Right forelimb (tissue), 1 donor: ENCODE measurements at places on chromosomes 4 and X.

GRCh38 chr4:167290678-167291077 is 56.4 kb upstream of the SPOCK3 start:
- DNase-seq, result no peak

GRCh38 chr4:96295143-96295741 is 455.3 kb downstream of the PDHA2 start:
- no peak for DNase-seq

- DNase-seq, result no peak
Measured at GRCh38 chrX:136780763-136781162, at the start of gene ARHGEF6. Gene ARHGEF6, minus strand, starts transcription at chrX:136780932. Its CDS starts 50 bp downstream, at chrX:136780882.

DNA sequence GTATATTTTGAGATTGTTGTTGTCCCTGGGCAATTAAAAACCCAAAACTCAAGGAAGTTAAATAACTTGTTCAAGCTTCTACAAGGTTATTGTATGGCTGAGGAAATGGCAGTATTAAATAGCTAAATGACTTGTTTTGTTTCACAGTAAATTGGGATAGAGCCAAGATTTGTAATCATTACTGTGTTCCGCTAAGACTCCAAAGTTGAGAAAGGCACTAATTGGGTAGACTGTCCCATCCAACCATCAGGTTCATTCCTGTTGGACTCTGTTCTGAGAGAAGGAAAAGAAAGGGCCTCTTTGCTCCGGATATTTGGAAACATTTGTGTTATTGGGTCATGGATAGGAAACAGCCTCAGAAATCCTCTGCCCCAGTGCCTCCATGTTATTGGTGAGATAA is 82.2 kb downstream of the DCLK2 start:
- DNase-seq, result no peak

DNA sequence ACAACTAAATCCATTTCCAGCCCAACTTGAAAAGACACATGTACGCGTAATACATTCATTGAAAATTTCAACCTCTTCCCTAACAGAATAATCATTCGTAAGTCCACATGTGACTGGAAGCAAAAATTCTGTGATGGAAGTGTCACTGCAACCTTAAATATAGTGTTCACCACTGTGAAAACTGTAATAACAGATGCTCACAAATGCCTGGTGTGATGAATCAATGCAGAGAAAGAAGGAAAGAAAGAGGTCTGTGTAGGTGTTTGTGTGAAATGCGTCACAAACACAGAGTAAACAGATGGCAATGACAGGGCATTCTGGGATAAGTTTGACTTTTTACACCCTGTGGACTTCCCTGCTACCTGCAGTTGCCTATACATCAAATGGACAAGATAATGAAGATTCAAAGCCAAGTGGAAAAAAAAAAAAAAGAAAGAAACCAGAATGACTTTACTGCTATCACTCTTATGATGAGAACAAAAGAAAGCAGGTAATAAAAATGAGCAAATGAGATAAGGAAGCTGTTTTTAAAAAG is 123.3 kb downstream of the EPHA5 start:
- no peak for DNase-seq

GRCh38 chrX:14802943-14803710 is 69.7 kb downstream of the FANCB start:
- no peak for DNase-seq

DNA sequence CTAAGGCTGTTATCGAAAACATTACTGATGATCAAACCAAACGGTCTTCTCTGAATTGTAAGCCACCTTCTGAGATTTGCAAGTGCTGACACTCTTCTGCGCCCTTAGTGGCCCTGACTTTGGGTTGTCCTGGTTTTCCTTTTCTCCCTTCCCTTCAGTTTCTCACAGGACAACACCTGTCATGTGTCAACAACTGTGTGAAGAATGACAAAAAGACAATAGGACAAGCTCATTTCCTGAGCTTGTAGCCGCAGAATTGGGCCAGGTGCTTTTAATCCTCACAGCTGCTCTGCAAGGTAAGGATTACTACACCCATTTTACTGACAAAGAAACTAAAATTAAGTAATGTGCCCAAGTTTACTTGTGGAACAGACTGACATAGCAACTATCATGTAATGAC is 44.9 kb upstream of the TXK start:
- DNase-seq, result no peak

DNA sequence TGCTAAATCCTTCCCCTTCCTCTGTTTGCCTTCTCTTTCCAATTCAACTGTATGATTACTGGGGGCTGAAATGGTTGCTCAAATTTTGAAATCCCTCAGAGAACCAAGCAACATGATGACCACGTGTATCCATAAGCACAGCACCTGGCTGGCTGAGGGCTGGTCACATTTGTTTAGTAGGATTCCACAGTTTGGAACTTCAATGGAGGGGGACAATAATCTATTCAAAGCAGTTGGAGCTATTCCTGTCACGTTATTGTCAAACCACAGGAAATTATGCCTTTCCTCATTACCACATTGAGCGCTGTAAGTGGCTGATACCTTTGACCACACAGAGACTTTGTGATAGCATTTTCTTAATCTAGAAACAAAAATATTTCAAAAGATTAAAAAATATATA is 7.0 kb downstream of the TMSB4X start:
- DNase-seq, result no peak

- DNase-seq, result no peak
Measured at GRCh38 chr4:159859656-159860148, 756.8 kb downstream of the RAPGEF2 start.

- DNase-seq, result no peak
Measured at GRCh38 chrX:55206162-55206941, 13.8 kb upstream of the PAGE5 start.
